ENCODE measurements at places on chromosomes 3 and 15. TPM values are rescaled to one million over a fixed set of nuclear protein-coding genes. Genes with fewer than 3 reads are reported as not detected.

RBPMS2 gene
- total RNA-seq = 0.39 TPM

GOLGA8J gene
- total RNA-seq = not detected

ZNF662 gene
- total RNA-seq = 17.6 TPM

DPPA4 gene
- 0.26 TPM for total RNA-seq
